Airway epithelial cell (primary cell): ENCODE measurements at places on chromosomes 2 and 18. TPM values are rescaled to one million over a fixed set of nuclear protein-coding genes. Genes with fewer than 3 reads are reported as not detected.

The OTOS gene
- not detected in 2 replicates for total RNA-seq

The SLC11A1 gene
- 0.14 TPM in 1 of 2 replicates, not detected in the other for total RNA-seq

The VSNL1 gene
- 21.7 and 23.7 TPM in 2 replicates for total RNA-seq

The ERBB4 gene
- total RNA-seq = 0.09 TPM in 1 of 2 replicates, not detected in the other

The OTX1 gene
- total RNA-seq = 4.2 and 4.7 TPM in 2 replicates
